ENCODE measurements at places on chromosomes 2 and 18.
A peak's percentile ranks its signal among the peaks of the same experiment; 100 is the strongest.

- no peak for DNase-seq
Observed at GRCh38 chr2:199734011-199734410, 117.0 kb downstream of the FTCDNL1 start.

DNA sequence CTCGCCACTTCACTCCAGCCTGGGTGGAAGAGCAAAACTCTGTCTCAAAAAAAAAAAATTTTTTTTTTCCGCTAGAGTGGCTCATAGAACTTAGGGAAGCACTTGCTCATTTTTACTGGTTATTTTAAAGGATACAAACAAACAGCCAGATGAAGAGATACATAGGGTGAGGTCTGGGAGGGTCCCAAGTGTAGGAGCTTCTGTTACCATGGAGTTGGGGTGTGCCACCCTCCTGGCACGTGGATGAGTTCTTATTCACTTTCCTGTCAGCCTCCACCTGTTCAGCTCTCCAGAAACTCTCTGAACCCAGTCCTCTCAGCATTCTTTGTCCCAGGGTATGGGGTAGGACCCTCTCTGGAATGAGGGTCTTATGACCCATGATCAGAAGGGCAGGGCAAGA, 4.9 kb upstream of the MAT2A start:
- no peak for DNase-seq

GRCh38 chr2:180205621-180206235, 198.6 kb upstream of the CWC22 start:
- no peak for DNase-seq

DNA sequence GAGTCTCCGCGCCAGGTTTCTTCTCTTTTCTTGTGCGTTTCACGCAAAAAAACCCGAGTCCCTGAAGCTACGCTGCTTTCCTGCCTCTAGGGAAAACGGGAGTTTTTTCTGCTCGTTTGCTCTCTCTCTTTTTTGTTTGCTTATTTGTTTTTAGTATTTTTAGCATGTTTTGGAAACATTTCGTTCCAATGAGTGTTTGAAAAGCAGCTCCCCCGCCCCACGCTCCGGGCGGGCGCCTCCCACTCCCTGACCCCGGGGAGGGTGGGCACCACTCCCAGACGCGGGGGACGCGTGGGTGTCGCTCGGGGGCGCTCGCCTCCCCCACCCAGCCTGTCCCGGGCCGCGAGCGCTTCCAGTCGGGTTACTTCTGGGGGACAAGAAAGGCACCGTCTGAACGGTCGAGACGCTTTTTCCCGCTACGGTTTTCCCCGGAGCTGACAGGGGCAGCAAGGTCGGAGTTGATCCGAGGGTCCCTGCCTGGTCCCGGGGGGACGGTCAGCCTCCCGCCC, 446 bp upstream of the EFHD1 start:
- peak; percentile 45 for DNase-seq

DNA sequence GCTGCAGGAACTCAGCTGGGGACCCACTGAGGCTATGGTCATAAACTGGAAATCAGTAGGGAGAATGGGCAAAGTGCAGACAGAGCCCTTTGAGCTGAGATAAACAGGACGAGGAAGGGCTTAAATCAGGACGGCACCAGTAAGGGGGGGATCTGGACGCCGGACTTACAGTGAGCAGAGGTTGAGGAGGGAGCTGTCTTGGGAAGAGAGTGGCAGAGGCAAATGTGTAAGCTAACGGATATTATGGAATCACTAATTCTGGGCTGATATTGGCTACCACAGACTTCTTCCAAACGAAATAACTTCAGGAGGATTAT, 539 bp downstream of the CYP27A1 start:
- no peak for DNase-seq

- no peak for DNase-seq
Observed at GRCh38 chr2:80312282-80312839, 7.8 kb upstream of the LRRTM1 start.

DNA sequence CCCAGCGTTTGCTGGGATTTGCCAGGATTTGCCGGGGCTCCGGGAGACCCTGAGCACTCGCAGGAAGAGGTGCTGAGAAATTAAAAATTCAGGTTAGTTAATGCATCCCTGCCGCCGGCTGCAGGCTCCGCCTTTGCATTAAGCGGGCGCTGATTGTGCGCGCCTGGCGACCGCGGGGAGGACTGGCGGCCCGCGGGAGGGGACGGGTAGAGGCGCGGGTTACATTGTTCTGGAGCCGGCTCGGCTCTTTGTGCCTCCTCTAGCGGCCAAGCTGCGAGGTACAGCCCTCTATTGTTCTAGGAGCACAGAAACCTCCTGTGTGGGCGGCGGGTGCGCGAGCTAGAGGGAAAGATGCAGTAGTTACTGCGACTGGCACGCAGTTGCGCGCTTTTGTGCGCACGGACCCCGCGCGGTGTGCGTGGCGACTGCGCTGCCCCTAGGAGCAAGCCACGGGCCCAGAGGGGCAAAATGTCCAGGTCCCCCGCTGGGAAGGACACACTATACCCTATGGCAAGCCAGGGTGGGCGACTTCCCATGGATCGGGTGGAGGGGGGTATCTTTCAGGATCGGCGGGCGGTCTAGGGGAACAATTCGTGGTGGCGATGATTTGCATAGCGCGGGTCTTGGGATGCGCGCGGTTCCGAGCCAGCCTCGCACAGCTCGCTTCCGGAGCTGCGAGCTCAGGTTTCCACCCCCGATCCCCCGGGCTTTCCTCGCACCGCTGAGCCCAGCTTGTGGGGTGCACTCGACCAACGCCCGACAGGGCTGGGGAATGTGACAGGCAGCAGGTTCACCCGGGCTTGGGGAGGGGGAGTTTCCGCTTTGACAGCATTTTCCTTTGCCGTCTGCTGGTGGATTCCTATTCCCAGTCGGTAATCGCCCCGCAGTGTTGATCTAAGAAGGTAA, 2.8 kb downstream of the ONECUT2 start:
- DNase-seq: no peak

DNA sequence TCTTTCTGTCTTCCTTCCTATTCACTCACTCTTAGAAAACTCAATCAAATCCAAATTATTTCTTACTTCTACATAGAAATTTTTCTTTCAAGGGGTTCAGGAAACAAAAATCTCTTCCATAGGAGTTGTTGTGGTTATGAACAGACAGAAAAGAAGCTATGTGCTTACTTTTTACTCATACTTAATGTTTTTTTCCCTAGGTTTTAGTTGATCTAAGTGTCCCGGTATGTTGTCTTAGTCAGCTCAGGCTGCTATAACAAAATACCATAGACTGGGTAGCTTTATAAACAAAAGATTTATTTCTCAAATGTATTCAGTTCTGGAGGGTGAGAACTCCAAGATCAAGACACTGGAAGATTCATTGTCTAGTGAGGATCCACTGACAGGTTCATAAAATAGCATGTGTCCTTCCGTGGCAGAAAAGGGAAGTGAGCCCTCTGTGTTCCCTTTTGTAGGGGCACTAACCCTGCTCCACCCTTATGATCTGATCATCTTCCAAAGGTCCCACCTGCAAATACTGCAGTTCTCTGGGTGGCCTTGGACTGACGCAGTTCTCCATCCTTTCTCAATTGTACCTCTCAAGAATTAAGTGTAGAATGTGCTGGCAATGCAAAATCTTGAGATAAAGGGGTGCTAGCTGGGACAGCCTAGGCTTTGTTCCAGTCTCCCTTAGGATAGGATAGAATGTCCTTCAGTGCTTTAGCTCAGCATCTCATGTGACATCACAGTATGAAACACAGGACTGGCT, 14.4 kb upstream of the VRK2 start:
- no peak for DNase-seq
